Right atrium auricular region (tissue), 2 donors: ENCODE measurements at places on chromosomes 11 and 22. TPM values are rescaled to one million over a fixed set of nuclear protein-coding genes. Genes with fewer than 3 reads are reported as not detected.

GRCh38 chr22:38317995-38318715 is 922 bp upstream of the CSNK1E start:
- peak; percentile 95 for DNase-seq

DNA sequence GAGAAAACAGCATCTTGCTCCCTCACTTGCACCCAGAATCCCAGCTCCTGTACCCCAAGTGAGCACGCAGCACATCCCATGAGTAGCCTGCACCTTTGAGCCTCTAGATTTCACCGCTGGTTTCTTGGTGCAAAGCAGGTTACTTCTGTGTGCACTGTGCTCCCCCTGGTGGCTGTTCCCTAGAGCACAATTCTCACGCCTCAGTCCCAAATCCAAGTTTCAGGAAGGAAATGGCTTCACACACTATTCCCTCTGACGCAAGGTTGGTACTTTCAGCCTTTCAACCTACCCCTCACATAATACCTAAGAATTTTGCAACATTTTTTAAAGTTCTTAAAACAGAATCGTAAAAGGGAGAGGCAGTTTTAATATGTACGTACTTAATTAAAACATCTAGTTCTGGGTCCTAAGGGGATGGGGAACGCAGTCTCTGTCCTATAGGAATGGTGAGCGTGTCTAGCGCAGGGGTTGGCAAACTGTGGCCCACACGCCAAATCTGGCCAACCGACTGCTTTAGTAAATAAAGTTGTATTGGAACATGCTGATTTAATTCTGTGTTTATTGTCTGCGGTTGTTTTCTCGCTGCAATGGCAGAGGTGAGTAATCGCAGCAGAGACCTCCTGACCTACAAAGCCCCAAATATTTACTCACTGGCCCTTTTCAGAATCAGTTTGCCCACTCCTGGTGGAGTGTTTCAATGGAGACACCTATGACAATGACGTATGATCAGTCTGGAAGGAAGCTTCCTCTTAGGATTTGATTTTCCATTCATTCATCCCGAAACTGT is 27.5 kb downstream of the DHCR7 start:
- DNase-seq, result no peak

DNA sequence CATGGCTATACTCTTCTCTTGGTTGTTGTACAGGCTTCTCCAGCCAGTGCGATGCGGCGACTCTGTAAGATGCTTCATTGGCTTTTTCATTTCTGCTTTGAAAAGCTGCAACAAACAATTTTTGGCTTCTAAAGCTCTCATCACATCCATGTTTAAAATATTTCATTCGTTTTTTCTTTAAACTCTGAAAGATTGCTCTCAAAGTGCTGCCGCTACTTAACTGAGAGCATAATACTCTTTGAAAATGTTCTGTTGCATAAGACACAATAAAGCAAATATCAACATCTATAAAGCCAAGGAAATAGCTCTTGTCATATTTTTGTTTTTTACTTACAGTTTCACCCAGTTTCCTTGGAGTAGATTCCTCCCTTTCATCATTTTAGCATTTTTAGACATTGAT is 468.3 kb downstream of the TBC1D22A start:
- peak; percentile 16 for DNase-seq

DNA sequence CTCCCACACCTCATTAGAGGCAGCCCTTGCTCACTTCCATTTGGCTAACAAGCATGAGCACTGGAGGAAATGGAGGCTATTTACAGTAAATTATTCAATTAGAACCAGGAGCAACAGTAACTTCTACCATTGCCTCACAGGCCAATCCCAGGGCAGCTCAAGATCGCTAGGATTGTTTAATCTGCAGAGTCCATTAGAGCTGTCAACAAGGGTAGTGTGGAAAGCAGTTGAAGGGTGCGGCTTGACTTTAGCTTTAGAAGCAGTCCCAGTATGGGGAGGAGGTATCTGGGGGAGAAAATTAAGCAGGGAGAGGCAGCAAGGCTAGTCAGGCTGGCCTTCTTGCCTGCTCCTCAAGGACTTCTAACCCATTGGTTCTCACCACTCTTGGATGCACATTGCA is 38.3 kb upstream of the CYP2R1 start:
- DNase-seq, result no peak

The RTN4R gene
- 2.0 TPM for total RNA-seq

DNA sequence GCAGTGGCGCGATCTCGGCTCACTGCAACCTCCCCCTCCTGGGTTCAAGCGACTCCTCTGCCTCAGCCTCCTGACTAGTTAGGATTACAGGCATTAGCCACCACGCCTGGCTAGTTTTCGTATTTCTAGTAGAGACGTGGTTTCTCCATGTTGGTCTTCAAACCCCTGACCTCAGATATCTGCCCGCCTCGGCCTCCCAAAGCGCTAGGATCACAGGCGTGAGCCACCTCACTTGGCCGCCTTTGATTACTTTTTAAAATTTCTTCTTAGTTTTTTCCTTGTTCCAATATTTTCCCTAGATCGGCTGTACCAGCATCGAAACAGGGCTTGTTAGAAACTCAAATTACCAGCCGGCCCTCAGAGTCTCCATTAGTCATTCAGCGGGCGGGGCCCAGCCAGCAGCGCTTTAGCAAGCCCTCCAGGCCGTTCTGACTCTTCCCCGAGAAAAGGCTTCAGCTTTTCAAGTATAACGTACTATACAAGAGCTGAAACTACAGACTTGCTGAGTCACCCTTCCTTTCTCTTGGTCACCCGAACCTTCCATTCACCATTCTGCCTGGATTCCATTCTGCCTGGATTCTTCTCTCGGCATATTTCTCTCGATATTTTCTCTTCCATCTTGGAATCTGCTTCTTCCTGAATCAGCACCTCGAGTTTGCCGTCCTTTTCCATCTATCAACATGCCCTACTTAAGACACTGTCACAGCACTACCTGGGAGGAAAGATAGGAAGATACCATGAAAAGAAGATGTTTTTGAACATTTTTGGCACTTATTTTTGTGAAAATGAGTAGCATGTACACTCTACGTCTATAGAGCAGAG is 6.7 kb upstream of the CAPRIN1 start:
- no peak for DNase-seq

The CYP2R1 gene
- total RNA-seq, result 9.3 TPM

- DNase-seq, result peak; percentile 78
These were observed 28.7 kb downstream of the CHRDL2 start for GRCh38 chr11:74702383-74703007.

- no peak for DNase-seq
These were observed 38.1 kb downstream of the DIXDC1 start for GRCh38 chr11:111975076-111975806.

DNA sequence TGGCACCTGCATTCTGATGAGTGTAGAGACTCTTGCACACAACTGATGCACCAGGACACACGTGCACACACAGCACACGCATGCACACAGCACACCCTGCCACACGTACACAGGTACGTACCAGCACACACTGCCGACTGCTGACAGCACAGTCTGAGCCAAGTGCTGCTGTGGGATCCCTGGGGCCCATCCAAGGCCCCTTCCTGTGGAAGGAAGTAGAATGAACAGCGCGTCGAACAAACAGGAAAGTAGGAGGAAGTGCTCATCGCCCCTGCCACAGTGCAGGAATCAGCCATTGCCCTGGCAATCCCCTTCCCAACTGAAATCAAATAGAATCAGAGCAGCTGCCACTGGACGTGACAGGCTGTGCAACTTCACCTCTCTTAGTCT is 57.9 kb downstream of the CD82 start:
- peak; percentile 58 for DNase-seq

GRCh38 chr11:35006389-35007128 is 90.1 kb downstream of the PDHX start:
- DNase-seq, result no peak

- no peak for DNase-seq
These were observed 2.1 kb downstream of the NECTIN1 start for GRCh38 chr11:119726585-119727522.

DNA sequence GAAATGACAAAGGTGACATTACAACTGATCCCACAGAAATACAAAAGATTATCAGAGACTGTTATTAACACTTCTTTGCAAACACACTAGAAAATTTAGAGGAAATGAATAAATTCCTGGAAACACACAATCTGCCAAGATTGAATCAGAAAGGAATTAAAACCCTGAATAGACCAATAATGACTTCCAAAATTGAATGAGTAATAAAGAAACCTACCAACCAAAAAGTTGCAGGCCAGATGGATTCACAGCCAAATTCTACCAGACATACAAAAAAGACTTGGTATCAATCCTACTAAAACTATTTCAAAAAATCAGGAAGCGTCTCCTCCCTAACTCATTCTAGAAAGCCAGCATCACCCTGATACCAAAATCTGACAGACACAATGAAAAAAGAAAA is 17.2 kb downstream of the RAB38 start:
- DNase-seq, result no peak

DNA sequence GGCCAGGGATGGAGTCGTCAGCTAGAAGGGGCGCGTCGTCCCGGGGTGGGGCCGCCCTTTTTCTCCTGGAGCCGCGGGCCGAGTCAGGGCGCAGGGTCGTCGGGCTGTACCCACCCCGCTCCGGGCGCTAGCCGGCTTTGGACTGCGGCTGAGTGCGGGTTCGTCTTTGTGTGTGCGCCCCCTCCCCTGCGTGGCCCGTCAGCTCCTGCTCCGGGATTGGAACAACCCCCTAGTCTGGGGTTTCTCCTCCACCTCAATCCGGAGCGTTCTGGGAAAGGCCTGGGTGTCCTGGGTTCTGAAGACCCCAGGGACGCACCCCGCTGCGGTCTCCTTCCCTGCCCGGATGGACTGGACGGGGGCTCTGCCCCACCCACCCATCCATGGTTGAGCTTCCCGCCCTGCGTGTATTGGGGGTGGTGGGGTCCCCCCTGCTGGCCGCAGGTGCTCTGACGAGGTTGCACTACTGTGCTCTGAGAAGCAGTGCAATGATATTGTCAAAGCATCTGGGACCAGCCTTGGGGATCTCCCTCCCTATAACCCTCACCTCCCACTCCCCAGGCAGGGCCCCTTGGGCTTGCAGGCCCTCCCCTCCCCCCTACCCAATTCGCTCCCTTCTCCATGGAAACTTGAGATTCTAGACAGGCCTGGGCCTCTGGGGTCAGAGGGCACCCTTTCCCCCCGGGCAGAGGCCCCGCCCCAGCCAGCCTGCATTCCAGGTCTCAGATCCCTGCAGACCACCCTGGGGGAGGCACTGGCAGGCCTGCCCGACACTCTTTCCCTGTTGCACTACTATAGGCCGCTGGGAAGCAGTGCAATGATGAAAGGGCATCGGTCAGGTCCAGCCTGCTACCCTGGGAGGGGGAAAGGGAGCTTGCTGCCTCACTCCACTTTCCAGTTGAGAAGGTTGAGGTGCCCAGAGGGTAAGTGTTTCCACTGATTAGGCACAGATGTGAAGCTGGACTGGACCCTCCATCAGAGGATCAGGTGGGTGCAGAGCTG is 10.7 kb downstream of the SDF2L1 start:
- no peak for DNase-seq

The TRPM5 gene
- not detected for total RNA-seq

The ST14 gene
- total RNA-seq, result 0.85 TPM

DNA sequence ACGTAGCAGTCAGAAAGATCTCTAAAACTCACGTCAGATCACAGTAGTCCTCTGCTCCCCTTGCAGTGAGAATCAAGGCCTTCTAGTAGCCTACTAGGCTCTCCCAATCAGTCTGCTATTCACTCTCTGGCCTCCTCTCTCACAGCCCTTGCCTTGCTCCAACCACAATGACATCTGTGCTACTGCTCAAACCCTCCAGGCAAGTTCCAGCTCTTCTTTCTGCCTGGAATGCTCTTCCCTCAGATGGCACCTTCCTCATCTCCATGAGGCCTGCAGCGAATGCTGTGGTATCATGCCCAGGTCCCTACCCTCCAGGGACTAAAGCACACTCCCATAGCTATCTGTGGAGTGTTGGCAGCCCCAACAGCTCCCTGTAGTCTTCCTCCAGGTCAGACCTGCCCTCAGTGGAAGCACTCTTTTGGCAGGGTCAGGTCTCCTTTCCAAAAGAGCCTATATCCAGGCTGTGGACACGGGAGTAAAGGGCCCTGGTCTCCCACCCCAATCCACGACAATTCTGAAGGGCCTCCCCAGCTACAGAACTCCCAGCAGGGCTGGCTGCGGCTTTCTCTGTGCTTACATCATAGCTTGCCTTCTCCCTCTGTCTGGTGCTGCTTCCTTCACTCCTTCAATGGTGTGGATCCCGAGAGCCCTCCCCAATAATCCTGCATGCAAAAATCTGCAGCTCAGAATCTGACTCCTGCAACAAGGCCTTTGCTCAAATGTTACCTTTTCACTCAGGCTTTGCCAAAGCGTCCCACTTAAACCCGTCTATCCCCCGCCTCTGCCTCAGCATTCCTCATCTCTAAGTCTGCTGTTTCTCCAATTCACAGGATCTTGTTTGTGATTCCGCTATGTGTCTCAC is 8.9 kb downstream of the HIRA start:
- no peak for DNase-seq

The RASD2 gene
- total RNA-seq, result 0.94 TPM

DNA sequence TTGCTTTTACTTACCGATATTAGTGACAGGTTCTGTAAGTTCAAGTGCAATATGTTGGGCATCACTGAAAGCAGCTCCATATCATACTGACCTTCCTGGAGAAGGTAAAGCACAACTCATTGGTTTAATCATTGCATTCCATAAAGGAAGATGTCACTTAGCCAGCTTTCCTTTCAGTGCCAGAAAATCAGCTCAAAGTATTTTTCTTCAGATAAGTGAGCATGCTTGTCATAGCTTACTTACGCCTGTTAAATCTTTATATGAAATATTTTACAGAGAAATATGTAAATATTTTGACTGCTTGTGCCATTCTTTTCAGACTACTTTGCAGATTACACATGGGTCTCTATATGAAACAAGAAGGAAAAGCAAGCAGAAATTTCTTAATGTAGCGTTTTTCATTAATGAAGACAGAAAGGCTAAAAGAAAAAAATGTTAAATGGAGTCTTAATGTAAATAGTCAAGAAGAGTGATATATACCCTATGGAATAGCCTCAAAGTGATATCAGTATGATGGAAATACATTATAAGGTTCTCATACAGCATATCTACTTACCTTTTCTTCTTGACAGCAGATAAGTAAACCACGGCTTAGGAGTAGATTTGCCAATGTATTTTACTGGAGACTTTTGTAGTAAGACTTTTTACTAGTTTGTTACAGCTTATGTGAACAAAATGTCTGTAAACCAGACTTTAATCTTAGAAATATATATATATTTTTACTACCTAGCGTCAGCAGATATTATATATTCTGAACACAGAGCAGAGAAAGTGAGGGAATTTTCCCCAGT is 649.7 kb downstream of the METTL15 start:
- DNase-seq, result no peak
